ENCODE measurements at places on chromosomes 7 and 10.

- DNase-seq, result peak; percentile 39
These were observed 135.9 kb downstream of the CUX1 start for GRCh38 chr7:101953248-101953819.

DNA sequence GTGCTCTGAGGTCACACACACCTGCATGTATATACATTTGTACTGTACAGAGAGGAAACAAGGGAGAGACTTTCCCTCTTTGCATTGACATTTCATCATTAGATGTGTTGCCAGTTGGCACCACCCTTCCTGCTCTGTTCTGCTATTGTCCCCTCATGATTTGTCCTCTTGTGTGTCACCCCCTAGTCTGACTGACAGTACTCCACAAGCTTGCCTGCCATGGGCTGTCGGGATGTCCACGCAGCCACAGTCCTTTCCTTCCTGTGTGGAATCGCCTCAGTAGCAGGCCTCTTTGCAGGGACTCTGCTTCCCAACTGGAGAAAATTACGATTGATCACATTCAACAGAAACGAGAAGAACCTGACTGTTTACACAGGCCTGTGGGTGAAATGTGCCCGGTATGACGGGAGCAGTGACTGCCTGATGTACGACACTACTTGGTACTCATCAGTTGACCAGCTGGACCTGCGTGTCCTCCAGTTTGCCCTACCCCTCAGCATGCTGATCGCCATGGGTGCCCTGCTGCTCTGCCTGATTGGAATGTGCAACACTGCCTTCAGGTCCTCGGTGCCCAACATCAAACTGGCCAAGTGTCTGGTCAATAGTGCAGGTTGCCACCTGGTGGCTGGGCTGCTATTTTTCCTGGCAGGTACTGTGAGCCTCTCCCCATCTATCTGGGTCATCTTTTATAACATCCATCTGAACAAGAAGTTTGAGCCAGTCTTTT is 9.4 kb downstream of the CLDN12 start:
- DNase-seq, result no peak

GRCh38 chr7:23604296-23604640 is 7.1 kb downstream of the CCDC126 start:
- no peak for DNase-seq

DNA sequence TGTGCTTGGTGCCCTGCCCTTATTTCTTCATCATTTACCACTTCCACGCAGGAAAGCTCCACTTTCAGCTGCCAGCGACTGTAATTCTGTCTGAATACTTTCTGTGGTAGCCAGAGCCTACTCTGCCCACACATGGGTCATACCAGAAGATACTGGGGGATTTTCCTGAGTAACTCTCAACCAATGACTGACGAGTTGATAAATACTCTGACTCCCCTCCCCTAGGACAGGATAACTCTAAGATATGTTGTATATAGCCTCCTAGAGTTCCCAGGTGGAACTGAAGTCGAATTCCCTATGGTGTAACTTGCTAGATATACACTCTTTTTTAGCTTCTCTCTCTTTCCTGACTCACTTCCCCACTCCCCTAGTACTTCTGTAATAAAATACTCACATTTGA is 29.8 kb downstream of the SEM1 start:
- no peak for DNase-seq

DNA sequence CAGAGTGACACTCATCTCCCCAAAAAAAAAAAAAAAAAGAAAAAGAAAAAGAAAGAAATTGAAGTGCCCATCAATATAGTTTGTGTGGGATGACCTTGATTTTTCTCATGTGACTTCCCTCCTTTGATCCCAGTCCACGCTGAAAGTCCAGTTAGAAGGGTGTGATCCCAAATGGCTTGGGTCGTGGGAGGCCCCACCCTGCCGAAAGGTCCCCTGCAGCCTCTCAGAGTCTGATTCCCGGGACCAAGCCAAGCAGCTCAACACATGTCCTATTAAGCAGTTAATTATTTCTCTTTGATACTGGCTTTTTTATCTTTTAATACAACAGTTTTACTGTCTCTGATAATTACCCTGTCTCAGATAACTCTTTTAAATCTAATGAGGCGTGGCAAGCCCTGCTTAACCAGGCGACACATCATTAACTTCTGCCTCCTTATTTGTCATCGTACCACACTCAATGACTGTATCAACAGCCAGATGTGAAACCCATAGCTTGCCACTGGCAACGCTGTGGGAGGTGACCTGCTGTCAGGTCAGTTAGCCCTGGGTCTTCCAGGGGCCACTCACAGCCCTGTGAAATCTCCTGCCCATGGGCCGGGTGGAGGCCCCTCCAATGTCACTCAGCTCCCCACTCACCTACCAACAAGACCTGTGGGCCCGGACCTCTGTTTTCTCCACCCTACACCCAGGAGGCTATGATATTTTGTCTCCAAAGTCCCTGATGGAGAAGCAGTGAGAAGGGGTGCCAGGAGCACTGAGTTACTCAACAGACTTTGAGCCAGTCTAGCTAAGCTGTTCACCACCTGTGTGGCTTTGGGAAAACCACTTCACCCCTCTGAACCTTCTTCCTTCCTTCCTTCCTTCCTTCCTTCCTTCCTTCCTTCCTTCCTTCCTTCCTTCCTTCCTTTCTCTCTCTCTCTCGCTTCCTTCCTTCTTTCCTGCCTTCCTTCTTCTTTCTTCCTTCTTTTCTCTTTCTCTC is 110.0 kb upstream of the SFMBT2 start:
- DNase-seq, result peak; percentile 45

DNA sequence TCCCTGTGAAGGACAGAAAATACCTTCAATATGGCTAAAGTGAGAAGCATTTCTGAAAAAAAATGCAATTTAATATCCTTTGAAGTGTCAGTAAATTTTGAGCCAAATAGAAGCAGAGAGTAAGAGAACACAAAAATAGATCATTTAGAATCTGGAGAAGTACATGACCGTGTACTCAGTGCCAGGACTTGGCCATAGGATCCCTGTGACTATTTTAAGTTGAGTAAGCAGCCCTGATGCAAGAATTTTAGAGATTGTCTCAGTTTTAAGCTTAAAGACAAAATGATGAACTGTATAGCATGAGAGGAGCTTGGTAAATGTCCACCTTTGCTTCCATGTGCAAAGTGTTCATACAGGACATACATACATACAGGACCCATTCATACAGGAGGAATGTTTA is 2.5 kb downstream of the PTER start:
- DNase-seq, result no peak

GRCh38 chr7:93717217-93717900 is 142.8 kb upstream of the CALCR start:
- no peak for DNase-seq

- DNase-seq, result no peak
These were observed 233.6 kb downstream of the SEMA3D start for GRCh38 chr7:84953234-84953633.

GRCh38 chr10:107427016-107427415 is 262.5 kb upstream of the SORCS1 start:
- DNase-seq, result no peak

- DNase-seq, result no peak
These were observed 533.5 kb upstream of the COBL start for GRCh38 chr7:51850126-51850525.

DNA sequence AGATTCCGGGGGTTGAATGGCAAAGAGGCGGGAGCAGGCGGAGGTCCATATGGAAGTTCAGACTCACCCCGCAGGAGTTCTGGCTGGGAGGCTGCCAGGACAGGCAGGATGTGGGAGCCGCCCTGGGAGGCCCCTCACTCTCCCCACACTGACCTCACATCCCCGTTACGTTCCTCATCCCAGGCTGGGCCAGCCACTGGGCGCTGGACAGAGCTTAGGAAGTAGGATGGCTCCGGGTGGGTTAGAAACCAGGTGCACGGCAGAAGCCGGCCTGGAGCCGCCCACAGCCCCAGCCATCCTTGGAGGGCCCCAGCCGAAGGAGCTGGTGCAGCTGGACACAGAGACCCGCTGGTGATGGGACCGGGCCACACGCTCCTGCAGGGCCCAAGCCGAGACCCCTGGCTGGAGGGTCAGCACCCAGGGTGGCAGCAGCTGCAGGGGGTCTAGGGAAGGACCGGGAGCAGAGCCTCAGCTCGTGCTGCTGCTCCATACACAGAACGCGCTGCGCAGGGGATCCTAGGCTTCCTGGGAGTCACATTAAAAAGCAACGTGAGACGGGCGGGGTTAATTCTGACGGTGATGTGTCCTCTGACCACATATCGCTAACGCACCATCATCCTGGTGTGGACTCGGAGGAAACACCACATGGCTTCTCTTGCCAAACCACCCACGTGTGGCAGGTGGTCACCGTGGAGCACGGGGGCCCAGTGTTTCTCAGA is 98.6 kb upstream of the DIP2C start:
- DNase-seq, result no peak

- no peak for DNase-seq
These were observed 7.3 kb downstream of the OCM2 start for GRCh38 chr7:97982647-97983046.

DNA sequence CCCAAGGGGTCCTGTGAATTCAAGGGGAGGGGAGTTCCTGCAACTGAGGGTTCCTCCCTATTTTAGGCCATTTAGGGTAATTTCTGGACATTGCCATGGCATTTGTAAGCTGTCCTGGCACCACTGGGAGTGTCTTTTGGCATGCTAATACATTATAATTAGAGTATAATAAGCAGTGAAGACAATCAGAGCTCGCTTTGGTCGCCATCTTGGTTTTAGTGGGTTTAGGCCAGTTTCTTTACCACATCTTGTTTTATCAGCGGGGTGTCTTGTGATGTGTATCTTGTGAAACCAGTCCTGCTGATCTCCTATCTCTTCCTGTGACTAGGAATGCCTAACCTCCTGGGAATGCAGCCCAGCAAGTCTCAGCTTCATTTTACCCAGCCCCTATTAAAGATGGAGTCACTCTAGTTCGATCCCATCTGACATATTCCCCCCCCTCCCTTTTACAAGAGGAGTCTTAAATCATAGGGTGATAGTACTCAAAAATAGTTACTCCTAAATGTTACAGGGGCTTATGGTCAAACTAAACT is 43.2 kb downstream of the SVOPL start:
- no peak for DNase-seq

GRCh38 chr10:130553826-130554225 is 417.6 kb downstream of the GLRX3 start:
- DNase-seq, result no peak

GRCh38 chr10:13087986-13088618 is 11.9 kb upstream of the OPTN start:
- no peak for DNase-seq

DNA sequence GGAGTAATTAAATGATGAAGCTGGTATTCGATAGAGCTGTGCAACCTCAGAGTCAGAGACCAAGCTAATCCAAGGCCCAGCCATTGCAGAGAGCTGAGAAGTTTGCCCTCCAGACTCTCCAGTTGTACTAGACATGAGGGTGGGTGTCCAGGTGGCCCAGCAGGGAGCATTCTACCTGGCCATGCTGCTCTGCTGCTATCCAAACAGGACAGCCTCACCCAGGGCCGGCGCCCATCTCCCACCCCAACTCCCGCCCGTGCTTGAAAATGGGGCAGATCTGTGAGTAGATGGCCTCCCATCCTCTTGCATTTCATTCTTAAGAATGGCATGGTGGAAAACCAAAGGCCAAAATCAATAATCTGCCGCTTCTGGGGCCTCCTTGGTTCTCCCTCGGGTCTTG is 124.2 kb downstream of the TCERG1L start:
- DNase-seq, result no peak

Data from GM18507 (cell line).